Fibroblast of villous mesenchyme (primary cell): ENCODE measurements at places on chromosomes 7 and 10. TPM values are rescaled to one million over a fixed set of nuclear protein-coding genes. Genes with fewer than 3 reads are reported as not detected.
A peak's percentile ranks its signal among the peaks of the same experiment; 100 is the strongest.

- peak; percentile 33 for DNase-seq
These were observed 163.8 kb downstream of the INHBA start for GRCh38 chr7:41538810-41539724.

- peak; percentile 83 for DNase-seq
These were observed 397.5 kb downstream of the KCNMA1 start for GRCh38 chr10:77240041-77240652.

DNA sequence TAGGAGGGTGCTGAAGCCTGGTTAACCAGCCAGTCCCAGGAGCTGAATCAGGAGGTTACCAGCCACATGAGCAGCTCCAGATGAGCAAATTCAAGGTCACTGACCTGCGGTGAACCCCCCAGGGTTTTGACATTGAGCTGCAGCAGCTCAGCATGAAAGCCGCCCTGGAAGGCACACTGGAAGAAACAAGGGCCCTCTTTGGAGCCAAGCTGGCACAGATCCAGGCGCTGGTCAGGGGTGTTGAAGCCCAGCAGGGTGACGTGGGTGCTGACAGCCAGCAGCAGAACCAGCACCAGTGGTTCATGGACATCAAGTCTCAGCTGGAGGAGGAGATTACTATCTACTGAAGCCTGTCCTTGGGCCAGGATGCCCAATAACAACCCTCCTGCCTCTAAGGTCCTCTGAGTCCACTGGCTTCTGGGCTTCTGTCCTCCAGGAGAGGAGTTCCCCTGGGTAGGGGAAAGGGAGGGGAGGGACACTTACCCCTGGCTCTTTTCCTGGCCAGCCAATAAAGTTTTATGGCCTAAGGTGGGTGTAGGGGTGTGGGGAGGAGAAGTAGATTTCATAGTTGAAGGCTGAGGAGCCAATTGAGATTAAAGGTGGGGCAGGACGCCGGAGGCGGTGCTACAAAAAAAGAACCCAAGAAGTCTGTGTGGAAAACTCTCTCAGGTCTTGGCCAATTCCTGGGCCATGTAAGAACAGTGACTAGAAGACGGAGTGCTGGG, 29.4 kb upstream of the ATOH7 start:
- DNase-seq = no peak

DNA sequence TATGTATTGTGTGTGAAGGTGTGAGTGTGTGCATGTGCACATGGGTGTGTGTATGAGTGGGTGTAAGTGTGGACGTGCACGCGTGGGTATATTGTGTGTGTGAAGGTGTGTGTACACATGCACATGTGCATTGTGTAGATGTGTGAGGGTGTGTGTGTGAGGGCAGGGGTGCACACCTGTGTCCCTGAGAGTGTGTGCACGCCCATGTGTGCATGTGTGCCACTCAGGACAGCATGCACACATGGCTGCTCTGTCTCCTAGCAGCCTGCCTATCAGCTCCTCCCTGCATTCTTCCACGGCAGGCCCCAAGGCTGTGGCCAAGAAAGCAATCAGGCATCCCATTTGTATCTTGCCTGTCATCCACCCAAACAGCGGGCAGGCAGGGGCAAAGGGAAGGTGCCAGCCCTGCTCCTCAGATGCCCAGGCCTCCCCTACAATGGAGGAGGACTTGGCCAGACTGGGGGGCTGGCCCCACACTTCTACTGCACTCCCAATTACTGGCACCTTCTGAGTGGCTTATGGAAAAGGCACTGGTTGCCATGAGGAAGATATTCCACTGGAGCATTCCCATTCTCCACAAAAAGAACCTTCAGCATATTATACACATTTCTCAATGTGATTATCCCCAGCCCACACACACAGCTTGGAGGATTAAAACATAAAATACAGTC, 380.4 kb upstream of the ZMIZ1 start:
- DNase-seq = no peak

- no peak for DNase-seq
These were observed 2.0 kb downstream of the HECW1 start for GRCh38 chr7:43114458-43114780.

GRCh38 chr10:125761961-125762360, 13.7 kb downstream of the MMP21 start:
- DNase-seq = no peak

- peak; percentile 97 for DNase-seq
These were observed 123.7 kb downstream of the TACC2 start for GRCh38 chr10:122112625-122113160.

DNA sequence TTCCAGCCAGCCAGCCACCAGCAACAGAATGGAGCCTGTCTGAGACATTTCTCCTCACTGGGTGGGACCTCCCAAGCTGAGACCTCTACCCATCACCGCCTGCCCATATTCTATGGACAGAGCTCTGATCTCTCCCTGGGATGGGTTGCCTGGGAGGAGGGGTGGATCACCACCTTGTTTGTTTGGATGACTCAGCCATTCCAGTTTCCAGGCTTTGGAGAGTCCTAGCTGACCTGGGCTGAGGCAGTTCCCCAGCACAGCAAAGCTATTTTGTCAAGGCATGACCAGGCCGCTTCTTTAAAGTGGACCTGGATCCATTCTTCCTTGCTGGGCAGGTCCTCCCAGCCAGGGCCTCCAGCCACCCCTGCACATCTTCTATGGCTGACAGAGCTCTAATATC, 982.3 kb downstream of the DNAJB9 start:
- DNase-seq = no peak

FAM131B gene
- 1.3 and 2.2 TPM in 2 replicates for total RNA-seq

BLNK gene
- total RNA-seq = not detected in 2 replicates

MBL2 gene
- total RNA-seq = not detected in 2 replicates

GRM8 gene
- total RNA-seq = under 0.01 TPM in 1 of 2 replicates, not detected in the other
